GM12865 (cell line): ENCODE measurements at places on chromosomes 2 and 18.

- no peak for DNase-seq
Measured at GRCh38 chr2:23050388-23050787, 334.6 kb upstream of the KLHL29 start.

DNA sequence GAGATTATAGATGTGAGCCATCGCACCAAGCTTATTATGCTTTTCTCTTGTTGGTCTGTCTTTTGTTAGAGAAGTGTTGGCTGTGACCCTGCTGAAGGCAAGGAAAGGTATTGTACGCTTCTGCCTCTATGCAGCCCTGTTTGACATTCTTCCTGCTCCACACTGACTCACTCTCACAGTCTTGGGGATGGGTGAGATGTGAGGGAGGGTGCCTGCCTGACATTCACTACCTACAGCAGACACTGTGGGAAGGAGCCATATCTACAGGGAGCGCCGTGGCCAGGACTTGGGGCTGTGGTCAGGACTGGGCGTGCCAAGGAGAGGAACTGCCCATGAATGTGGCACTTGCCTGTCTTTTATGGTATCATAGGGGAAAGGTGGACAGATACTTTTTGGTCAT lies 43.9 kb upstream of the FHL2 start:
- DNase-seq: no peak

GRCh38 chr2:29113027-29113686 lies 2.1 kb upstream of the CLIP4 start:
- no peak for DNase-seq

DNA sequence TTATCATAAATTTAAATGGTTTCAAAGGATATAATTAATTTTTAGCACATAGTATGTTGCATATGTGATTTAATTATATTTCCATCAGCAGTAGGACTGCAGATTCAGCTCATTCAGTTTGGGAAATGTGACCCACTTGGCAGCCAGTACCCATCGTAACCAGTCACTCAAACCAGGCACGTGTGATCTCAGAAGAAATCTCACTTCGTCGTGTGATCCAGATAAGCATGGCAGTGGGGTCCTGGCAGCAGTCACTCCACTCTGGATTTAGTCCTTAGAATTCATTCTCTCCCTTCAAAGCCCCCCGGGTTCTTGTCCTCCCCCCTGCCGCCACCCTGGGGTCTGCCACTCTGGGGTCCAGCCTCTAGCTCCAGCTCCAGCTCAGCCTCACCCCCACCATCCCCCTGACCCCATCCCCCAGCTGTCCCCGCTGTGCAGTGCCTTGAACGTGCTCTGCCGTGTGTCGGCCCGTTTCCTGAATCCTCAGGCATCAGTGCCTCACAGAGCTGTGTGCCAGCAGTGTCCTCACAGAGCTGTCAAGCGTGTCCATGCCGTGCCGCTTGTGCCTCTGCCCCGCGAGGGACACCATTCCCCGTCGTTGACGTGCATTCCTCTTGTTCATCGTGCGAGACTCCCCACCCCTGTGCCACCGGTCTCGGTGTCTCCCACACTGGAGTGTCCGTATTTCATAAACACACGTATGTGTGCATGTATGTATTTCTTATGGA lies 34.8 kb downstream of the TRAPPC12 start:
- no peak for DNase-seq

DNA sequence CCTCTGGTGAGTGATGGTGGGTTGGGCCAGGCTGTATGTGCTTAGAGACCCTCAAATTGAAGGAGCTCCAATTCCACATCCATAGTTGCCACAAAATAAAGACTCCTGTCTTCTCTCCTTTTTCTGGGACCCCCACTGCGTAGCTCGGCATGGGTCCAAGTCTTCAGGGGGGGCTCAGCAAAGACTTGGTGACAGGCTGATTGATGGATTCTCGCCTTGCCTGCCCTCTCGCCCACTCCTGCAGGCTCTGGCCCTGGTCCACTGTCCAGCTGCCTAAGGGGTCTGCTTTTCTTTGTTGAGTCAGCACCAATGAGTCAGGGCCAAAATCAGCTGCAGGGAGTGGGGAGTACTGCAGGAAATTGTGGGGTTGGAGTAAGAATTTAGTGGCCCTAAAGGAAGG lies 21.5 kb downstream of the RPL37A start:
- no peak for DNase-seq

DNA sequence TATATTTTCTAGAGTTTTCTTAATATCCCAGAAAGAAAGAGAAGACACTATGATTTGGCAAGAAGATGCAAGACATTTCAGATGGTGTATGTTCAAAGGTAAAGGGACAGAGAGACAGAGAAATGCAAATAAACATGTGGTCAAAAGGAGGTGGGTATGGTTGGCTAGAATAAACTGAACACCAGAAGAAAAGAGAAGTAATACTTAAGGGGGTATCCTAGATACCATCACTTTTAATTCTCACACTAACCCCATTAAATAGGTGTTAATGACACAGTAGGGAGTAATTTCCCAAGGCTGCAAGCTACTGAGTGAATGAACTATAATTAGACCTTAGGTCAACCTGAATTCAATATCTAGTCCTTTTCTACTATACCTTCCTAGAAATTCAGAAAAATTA lies 111.2 kb upstream of the CD226 start:
- peak; percentile 52 for DNase-seq

GRCh38 chr2:182444170-182444569 lies 17.3 kb upstream of the PDE1A start:
- DNase-seq: no peak

GRCh38 chr2:230455005-230455684 lies 39.1 kb downstream of the SP100 start:
- DNase-seq: peak; percentile 45

DNA sequence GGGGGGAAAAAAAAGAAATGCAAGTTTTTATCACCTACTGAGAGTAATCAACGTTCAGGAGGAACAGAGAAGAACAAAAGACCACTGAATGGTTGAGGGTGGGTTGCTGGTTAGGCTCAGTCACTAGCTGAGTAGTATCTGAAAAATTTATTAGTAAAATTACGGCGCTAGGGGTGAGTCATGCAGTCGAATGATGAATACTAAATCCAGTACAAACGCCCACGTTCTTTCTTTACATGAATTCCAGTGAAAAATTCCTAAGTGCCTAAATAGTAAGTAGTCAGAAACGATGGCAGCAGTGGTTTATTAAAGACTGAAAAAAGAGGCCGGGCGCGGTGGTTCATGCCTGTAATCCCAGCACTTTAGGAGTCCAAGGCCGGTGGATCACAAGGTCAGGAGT lies 52.0 kb downstream of the TEKT4 start:
- DNase-seq: no peak

GRCh38 chr2:73284296-73285158 lies at the start of gene FBXO41:
Gene FBXO41, minus strand, starts transcription at chr2:73284478. Its CDS starts 14,848 bp downstream, at chr2:73269630.
- DNase-seq: peak; percentile 93

GRCh38 chr18:3225588-3225987 lies 5.8 kb upstream of the MYOM1 start:
- DNase-seq: no peak

DNA sequence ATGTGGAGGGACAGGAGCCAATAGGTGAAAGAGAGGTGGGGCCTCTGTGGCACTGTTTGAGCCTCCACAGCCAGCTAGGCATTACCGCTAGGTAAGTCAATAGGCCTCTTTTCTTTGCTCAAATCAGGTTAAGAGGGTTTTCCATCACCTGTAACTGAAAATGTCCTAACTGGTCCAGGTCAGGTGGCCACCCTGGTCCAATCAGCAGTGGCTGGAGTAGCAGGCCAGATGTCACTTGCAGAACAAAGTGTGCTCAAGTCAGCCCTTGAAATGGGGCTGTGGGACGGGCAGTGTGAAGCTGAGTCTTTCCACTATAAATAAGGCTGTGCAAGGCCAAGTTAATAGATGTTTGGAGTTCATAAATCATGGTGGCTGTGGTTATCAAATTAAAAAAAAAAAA lies 20.9 kb downstream of the FBXO36 start:
- no peak for DNase-seq

DNA sequence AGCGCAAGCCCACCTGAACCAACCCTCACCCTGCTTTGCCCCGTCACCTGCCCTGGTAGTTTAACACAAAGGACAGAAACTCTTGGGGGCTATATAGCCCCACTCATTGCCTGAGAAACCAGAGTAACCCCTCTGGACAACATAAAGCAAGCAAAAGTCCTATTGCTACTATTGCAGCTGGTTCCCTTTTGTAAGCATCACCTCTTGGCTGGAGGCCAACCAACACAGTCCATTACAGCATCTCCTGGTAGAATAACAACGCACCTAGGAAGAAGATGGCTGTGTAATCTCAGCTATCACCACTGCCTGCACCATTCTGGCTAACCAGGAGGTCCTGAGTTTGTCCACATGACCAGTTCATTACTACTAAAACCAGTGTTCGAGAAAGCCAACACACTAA lies 36.4 kb downstream of the FLACC1 start:
- no peak for DNase-seq

GRCh38 chr18:63175264-63175663 lies 144.3 kb downstream of the BCL2 start:
- DNase-seq: peak; percentile 55

GRCh38 chr18:37985126-37985525 lies 419.5 kb upstream of the CELF4 start:
- DNase-seq: no peak

GRCh38 chr2:32278478-32278853 lies 762 bp downstream of the YIPF4 start:
- DNase-seq: no peak

DNA sequence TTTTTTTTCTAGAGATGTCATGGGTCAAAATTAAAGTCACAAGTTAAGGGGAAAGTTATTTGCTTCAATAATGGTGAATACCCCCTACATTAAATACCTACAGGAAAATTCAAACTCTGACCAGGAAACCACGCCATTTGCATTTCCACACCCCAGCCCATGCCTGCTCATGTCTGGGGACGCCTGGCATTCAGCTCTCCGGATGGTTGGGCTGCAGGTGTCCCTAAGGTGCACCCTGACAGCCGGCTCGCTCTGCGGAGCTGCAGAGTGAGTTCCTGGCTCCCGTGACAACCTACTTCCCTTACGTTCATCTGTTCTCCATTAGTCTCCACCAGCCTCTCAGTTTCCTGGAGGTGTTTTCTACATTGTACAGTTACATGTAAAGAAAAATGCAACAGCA lies 122.7 kb upstream of the RIOK3 start:
- DNase-seq: peak; percentile 69

DNA sequence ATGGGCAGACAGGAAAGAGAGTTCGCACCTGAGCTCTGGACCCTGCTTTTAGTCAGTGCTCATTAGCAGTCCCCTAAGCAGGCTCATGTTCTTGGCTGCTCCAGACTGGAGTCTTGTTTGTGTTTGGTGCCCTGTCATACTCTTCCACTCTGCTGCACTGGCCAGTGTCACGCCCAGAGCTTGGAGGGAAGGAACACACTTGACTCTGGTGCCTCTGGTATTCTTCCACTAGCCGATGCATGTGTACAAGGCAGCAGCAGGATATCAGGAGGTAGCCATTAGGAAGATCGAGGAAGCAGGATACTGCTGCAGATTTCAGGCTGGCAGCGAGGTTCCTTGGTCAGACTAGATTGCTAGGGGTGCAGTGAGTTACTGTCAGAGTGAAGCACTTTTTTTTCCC lies 81.4 kb upstream of the B3GNT2 start:
- no peak for DNase-seq

GRCh38 chr2:214286011-214286410 lies 124.8 kb upstream of the VWC2L start:
- no peak for DNase-seq

GRCh38 chr2:171807119-171807518 lies 86.9 kb downstream of the SLC25A12 start:
- no peak for DNase-seq

DNA sequence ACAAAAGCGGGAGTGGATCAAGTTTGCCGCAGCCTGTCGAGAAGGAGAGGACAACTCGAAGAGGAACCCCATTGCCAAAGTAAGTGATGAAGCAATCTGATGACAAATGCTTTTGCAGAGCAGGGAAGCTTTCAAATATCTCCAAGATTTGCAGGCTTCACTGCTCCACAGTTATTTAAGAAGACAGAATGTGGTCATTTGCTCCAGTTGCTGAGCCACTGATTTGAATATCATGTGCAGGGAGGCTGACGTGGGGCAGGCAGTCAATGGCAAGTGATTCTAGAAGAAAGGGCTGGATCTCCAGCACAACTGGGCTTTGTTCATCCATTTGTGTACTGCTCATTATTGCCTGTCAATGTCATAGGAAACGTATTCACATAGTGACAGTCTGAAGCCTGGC lies 10.2 kb downstream of the DSG4 start:
- DNase-seq: peak; percentile 9

GRCh38 chr2:2758793-2759367 lies 427.8 kb upstream of the MYT1L start:
- no peak for DNase-seq

- DNase-seq: no peak
Measured at GRCh38 chr2:210533389-210533788, 23.0 kb upstream of the CPS1 start.

GRCh38 chr2:233922471-233922870 lies 5.3 kb downstream of the TRPM8 start:
- DNase-seq: no peak

GRCh38 chr2:154700136-154700535 lies 1.6 kb downstream of the KCNJ3 start:
- no peak for DNase-seq

DNA sequence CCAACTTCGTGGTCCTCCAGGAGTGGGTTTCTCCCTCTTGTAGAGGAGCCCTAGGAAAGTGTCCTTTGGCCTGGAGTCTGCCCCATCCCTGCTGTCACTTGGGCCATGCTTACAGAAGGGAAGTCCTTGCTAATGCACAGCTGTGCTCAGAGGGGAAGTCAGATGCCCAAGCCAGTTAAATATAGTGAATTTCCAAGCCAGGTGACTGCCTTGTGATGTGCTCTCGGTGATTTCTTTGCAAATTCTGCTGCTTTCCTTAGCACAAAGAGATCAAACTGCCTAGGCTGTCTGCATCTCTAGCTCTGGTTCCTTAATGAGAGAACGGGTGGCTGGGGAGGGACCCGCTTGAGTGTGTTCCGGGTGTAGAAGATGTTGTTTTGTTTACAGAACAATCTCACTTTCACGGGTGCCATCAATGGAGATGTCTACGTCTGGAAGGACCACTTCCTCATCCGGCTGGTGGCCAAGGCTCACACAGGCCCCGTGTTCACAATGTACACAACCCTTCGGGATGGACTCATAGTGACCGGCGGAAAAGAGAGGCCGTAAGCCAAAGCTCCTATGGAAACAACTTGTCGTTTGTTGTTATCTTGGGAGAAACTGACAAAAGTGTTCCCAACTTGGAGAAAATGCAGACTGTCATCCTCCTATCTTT lies 91.4 kb downstream of the RTN4 start:
- no peak for DNase-seq

GRCh38 chr2:114651933-114652332 lies 209.5 kb downstream of the DPP10 start:
- DNase-seq: no peak

GRCh38 chr18:49582579-49582978 lies 20.7 kb downstream of the LIPG start:
- no peak for DNase-seq

DNA sequence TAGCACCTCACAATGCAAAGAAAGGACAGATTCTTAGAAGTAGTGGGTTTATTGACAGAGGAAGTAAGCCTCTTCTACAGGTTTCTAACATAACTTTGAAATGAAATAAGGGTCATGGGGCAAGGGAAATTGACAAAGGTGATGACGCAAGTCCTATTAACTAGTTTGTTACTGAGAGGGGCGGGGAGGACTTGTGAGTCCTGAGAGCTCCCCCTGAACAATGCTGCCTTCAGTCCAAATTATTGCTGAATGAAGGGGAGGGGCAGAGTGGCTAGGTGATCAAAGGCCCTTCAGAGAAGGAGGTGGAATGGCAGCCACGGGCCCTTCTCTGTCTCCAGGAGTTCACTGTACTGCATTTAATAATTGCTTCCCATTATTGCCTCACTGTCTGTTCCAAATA lies 390.0 kb downstream of the MEIS1 start:
- no peak for DNase-seq

- DNase-seq: no peak
Measured at GRCh38 chr2:190186238-190186637, 123.7 kb upstream of the MSTN start.
